Fibroblast of skin of back (primary cell): ENCODE measurements at places on chromosomes 16 and 17.

DNA sequence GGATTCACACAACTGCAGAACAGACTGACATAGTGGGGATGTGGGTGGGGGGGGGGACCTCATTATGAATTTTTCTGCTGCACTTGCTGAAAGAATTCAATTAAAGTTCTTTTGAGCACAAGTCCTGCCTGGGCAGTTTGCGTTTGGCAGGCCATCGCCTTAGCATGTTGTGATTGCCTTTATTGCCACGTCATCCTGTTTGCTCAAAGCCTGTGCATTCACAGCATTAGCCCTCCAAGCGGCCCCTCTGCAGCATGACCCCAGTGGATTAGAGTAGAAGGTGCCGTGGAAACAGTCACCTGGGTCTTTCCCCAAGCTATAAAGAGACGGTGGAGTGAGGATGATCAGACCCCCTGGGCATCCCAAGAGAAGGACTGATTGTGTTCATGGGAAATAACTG, 17.2 kb downstream of the MSI2 start:
- no peak for DNase-seq

GRCh38 chr17:1267471-1267943, 2.7 kb upstream of the BHLHA9 start:
- no peak for DNase-seq

DNA sequence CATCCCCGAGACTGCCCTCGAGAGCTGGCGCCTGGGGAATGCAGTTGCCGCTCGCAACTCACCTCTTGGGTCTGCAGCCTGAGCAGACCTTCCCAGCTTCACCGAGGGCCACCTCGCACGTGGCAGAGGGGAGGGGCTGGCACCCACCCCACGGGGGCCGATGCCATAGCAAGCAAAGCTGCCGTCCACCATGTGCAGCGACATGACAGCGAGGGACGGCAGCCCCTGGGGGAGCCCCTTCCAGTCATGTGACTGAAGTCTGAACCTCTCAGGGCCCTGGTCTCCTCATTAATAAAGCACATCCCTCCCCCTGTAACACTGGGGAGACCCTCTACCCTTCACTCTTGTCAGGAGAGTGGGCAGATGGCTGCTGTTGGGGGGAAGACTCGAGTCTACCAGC, 30.5 kb downstream of the CIBAR2 start:
- no peak for DNase-seq

- no peak for DNase-seq
These were observed 9.0 kb upstream of the MYCBPAP start for GRCh38 chr17:50499270-50499669.

DNA sequence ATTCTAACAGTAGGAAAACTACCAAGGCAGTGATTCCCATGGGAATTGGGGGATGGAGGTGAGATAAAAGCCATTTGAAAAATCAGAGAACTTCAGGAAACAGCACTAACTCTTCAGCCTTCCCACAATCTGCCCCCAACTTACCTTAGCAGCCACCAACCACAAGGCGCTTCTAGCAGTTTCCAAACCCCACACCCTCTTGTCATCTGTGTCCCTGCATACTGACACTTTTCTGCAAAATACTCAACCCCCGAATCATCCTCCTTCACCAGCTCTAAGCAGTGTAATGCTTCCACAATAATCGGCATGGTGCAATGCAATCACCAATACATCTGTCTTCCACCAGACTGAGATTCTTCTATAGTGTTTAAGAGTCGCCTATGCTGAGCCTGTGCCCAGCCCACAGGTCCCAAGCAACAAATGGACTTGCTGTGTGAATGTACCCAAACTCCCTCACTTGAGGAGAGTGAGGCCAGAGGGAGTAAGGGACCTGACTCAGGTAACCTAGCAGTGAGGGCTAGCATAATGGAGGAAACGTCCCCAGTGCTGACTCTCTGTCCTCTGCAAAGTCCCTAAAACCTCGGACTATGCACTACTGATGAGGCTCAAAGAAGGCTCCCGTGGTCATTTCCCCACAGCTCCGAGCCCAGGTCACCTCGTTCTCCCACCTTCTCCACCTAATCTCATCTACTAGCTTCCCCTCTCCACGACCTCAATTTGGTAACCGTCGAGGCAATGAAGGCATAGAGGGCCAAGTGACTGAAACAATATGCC, 943 bp downstream of the DYNC1LI2 start:
- no peak for DNase-seq
